Astrocyte (in vitro differentiated cells and primary cell): ENCODE measurements at places on chromosomes 3 and 15.

- no peak for DNase-seq
Measured at GRCh38 chr3:13515786-13516759, 32.9 kb upstream of the FBLN2 start.

DNA sequence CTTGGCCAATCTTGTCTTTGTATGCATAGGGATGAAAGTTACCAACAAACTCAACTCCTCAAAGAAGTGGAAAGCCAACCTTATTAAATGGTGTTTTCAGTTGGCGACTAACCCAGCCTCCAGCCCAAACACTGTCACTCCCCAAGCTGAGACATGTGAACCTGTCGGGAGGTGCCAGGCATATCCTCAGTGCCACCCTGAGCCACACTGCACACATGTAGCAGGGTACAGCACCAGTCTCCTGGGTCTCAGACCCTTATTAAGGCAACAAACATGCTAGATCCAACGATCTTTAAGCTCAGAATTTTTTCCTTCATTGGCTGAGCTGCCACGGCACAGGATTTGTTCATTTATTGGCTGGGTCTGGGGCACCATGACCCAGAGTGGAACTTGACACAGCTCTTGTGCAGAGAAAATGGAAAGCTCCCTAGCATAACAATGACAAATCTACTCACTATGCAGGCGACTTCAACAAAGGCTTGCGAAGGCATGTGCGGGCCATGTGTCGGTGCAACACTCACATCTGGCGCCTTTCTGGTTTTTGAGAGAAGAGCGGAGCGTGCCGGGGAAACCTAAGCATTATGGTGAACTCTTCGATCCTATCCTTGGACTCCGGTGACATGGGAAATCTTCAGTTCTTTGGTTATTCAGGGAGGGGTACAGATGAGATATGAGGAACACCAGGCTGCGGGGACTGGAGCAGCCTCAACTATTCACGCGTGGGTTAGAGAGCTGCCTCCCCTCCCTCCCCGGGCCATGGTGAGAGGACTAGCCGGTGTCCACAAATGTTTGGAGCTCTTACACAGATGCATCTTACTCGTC lies 190.1 kb downstream of the FAM43A start:
- DNase-seq, result no peak

- DNase-seq, result no peak
Measured at GRCh38 chr3:35724106-35724505, 84.8 kb downstream of the ARPP21 start.

- DNase-seq, result no peak
Measured at GRCh38 chr3:123055352-123055751, 11.5 kb upstream of the PDIA5 start.

DNA sequence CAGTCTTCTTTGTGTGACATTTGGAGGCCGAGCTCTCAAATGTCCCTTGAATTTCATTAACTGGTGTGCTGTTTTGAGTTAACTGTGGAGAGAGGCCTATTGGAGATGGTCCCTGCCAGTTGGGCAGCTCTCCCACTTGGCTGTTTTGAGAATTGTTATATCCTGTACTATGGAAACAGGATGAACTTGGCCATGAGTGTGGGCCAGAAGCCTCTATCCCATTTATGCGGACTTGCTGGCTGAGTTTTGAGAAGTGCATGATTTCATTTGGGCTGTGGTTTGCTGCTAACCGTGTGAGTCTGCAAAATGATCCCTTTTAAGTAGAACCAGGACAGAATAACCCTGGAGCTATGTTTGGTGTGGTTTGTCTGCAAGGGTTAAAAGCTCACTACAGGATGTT lies 366.0 kb downstream of the PTPRG start:
- DNase-seq, result peak; percentile 93

GRCh38 chr3:158668506-158668905 lies 3.9 kb downstream of the LXN start:
- DNase-seq, result peak; percentile 89
